ENCODE measurements at places on chromosomes 3 and 15. TPM values are rescaled to one million over a fixed set of nuclear protein-coding genes. Genes with fewer than 3 reads are reported as not detected.

FOXP1 gene
- total RNA-seq = 168 TPM

GPR87 gene
- total RNA-seq = not detected

IL17RE gene
- total RNA-seq = not detected

- no peak for DNase-seq
Observed at GRCh38 chr3:34364335-34364734, 565.9 kb downstream of the PDCD6IP start.

ISLR2 gene
- 168 TPM for total RNA-seq

- no peak for DNase-seq
Observed at GRCh38 chr3:184459355-184459754, 79.5 kb downstream of the CHRD start.

ZIC1 gene
- total RNA-seq = 15.6 TPM

- DNase-seq = no peak
Observed at GRCh38 chr15:80494351-80494751, 90.2 kb downstream of the ARNT2 start.

GRCh38 chr15:89406218-89406939 is 71.8 kb upstream of the POLG start:
- no peak for DNase-seq

- DNase-seq = no peak
Observed at GRCh38 chr15:62449638-62450037, 284.6 kb upstream of the C2CD4B start.

DZIP1L gene
- 9.2 TPM for total RNA-seq

EHHADH gene
- total RNA-seq = 1.4 TPM

CCR8 gene
- not detected for total RNA-seq

GRCh38 chr3:124609402-124609801 is 120.8 kb upstream of the UMPS start:
- no peak for DNase-seq

ZNF502 gene
- total RNA-seq = 15.0 TPM

GRCh38 chr3:119395923-119396358 is 67.5 kb downstream of the TMEM39A start:
- DNase-seq = no peak

MINAR1 gene
- total RNA-seq = 3.6 TPM

GRCh38 chr15:85690561-85691231 is 104.0 kb downstream of the KLHL25 start:
- no peak for DNase-seq

FGD5 gene
- 2.7 TPM for total RNA-seq

CSPG5 gene
- 131 TPM for total RNA-seq

DNA sequence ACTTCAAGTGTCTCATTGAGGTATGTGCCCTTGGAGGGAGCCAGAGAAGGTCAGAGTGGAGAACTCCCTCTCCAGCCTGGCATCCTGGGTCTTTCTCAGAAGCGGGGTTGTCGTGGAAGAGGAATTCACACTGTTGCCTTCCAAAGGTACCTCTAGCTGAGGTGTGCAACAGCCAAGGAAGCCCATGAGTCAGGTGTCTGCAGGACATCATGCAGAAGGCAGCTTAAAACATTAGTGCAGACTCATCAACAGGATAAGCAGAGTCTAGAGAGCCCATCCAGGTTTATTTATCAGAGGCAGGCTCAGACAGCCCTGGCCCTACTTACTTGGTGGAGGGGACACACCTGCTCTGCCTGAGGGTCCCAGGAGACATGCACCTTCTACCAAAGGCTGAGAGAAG is 95.6 kb upstream of the TPM1 start:
- DNase-seq = no peak

- no peak for DNase-seq
Observed at GRCh38 chr3:180615954-180616353, 14.0 kb downstream of the TTC14 start.

DNA sequence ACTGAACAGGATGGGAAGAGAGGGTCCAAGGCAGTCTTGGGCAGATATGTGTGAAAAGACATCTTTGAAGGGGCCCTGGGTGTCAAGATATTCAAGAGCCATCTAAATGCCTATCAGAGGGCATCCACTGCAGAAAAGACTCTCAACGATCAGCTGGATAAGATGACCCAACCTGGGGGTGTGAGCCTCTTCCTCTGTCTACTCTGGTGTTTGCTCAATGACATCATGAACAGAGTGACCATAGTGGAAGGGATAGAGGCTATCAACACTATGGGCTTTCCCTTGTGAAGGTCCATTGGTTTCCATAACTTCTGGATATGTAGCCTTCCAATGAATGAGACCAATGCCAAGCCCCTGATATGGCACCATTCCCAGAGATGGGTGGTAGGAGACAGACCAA is 42.1 kb downstream of the FAH start:
- DNase-seq = no peak
